ENCODE measurements at places on chromosomes 2 and 18.

- DNase-seq, result no peak
These were observed 48.5 kb downstream of the SERPINB7 start for GRCh38 chr18:63823516-63824219.

DNA sequence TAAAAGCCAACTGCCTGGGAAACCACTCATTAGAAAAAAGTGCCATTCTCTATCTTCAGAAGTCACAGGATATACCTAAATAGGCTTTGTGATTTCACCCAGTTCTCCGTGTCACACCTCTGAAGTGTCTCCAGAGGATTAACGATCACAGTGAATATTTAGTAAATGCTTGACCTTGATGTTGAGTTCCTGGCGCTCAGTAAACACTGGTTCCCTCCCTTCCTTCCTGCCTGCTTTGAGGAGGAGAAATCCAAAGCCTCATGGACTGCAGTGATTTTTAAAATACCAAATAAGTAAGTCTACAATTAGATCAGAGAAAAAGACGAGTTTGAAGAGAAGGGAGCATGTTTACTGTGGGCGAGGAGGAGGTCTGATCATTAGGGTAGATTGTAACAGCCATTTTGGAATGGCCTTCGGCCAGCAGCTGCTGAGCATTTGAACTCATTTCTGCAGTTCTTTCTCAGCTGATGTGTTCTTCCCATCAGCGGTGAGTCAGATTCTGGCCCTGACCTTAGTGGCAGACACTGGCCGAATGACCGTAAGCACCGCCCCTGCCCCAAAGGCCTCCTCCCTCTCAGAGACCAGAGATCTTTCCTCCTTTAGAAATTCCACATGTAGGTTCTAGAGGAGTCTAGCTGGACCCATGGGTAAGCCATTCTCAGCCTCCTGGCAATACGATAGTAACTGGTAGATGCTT lies 62.1 kb upstream of the SLC16A14 start:
- no peak for DNase-seq

DNA sequence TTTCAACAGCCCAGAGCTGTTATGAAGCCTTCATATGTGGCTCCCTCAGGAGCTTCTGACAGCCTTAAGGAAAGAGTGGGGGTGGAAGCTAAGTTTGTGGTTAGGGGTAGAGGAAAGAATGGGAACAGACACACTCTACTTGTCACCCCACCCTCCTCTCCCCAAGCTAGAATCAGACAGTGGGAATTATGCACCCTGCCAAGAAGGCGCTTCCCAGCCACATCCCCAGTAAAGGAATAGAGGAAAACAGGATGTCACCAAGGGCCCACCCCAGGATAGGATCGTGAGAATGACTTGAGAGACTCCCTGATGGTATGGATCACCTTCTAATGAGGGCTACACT lies 32.4 kb upstream of the EML4 start:
- no peak for DNase-seq

DNA sequence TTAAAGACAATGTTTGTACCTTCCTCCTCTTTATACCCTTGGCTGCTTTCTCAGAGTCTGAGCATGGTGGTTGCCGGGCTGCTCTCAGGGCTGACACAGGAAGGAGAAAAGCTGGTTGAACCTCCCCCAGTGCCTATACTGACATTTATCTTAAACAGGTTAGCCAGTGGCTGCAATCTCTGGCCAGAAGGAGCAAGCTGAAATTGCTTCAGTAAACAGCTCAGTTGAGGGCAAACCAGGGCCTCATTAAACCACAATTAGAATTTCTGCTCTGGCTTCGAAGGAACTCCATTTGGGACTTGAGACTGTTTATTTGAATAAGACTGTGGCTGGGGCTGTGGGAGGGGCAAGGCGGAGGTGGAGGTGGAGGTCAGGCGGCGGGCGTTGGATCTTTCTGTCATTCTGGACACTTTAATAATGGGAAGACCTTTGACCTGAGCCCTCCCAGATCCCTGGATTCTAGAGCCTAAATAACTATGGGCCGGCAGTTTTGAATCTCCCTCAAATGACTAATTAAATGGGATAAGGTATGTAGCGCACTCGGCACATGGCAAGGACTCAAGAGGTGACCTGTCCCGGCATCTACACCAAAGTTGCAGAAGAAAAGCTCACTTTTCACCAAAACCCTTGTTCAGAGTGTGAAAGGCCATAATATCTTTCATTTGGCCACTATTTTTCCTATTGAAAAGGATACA lies 120.6 kb upstream of the MYCN start:
- DNase-seq, result no peak

DNA sequence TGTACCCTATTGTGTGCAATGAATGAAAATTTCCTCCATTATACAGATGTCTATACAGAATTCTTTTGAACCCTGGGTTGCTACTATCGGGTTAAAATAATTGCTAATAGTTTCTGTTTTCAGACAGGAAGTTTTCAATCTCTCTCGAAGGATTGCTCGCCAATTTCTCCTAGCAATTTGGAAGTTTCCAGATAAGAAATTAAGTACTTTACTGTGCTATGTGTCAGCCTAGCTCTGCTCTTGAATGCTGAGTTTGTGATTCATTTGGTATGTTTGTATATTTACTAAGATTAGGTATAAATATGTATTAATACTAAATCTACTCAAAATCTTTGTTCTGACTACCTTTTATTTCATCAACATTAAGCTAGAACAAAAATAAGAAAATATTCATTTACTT lies 74.6 kb upstream of the ARL5A start:
- no peak for DNase-seq

DNA sequence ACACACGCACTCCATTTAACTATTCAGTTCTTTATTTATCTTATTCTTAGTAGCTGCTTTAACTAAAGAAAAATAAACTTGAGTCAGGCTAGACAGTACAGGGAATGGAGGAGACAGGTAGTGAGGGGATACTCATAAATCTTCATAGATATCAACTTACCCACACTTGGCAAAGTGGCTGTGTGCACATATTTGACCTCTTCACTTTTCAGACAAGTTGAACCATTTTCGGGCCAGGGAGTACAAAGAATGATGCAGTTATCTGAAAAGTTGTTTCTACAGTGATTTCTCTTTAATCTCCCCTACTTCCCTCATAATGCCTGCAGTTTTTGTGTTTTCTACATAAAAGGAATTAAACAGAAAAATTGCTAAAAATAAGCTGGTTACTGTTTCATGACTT lies 307.5 kb downstream of the GULP1 start:
- no peak for DNase-seq

DNA sequence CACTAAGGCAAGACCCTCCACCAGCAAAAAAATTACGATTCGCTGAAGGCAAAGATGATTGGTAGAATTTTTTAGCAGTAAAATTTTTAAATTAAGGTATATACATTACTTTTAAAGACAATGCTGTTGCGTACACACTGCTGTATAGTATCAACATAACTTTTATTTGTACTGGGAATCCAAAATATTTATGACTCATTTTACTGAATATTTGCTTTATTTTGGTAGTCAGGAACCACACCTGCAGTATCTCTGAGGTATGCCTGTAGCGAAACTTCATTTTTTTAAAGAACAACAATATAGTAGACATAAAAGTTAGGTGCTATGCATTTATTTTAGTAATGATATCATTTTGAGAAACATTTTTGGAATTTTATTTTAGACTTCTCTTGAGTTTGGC lies 57.8 kb downstream of the GALNT1 start:
- DNase-seq, result no peak

DNA sequence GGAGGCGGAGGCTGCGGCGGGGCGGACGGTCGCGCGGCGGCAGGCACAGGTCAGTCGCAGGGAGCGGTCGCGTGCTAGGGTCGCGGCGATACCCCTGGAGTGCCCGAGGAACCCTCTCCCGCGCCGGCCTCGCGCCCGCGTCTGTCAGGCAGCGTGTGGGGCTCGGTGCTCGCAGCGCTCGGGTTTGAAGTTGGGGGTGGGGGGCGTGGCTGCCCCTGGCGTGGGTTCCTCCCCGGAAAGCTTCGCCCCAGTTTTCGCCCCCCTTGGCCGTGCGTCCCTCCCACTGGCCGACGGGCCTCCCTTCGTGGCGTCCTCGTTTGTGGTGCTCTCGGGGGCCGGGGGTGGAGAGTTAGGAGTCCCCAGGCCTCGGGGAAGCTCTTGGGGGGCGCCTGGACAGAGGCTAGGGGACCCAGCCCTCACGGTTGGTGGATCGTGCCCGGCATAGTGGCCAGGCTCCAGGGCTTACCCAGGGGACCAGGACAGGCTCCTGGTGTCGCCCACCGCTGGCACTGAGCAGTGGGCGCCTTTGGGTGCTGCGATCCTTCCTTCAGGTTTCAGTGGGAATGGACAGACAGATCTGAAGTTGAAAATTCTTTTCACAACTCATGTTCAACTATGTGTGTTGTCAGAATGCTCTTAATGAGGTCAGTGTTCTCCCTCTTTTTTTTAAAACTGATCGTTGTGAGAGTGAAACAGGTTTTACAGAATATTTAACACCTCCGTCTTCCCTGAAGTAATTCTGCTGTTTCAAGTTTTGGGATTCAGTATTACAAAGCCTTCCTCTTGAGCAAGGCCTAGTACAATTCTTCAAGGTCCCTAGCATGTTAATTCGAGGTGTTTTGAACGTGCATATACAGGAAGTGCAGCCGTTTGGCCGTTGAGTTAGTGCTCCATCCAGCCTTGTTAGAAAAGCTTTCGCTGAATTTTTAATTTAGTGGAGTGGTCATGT lies 604 bp downstream of the RALBP1 start:
- DNase-seq, result no peak
